ENCODE measurements at places on chromosomes 12 and 14.

- DNase-seq: no peak
These were observed 449.1 kb downstream of the BCL11B start for GRCh38 chr14:98822917-98823316.

DNA sequence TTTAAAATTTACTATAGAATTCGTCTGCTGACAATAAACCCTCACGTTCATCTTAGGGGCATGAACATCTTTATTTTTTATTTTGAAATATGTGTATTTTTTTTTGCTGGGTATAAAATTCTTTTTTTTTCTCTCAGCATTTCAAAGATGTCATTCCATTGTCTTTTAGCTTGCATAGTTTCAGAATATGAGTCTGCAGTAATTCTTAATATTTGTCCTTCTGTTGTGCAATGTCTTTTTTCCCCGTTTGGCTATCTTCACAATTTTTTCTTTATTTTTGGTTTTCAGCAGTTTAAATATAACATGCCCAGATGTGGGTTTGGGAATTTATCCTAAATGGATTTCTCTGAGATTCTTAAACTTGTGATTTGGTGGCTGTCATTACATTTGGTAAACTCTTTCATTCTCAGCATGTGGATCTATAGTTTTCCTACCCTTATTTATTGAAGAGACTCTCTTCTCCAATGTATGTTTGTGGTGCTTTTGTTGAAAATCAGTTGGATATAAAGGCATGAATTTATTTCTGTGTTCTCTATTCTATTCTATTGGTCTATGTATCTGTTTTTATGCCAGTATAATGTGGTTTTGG lies 37.8 kb upstream of the PLBD1 start:
- no peak for DNase-seq

GRCh38 chr14:51382506-51382905 lies 142.5 kb downstream of the TMX1 start:
- no peak for DNase-seq

DNA sequence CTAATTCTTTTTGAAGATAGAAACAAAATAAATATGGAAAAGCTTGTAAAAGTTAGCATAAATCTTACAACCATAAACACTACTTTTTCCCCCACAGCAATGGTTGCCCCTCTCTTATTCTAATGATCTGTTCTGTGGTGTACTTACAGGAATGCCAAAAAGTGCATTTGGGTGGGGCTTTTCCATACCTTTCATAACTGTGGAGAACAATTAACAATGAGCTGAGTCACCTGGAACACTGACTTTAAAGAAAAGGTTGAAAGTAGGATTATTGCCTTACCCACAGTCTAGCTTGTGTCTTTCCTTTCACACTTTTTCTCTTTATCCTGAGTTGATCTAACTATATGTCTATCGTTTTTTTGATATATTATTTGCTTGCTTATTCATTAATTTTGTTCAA lies 86.9 kb downstream of the TPH2 start:
- no peak for DNase-seq

GRCh38 chr14:23033801-23034497 lies 751 bp downstream of the PSMB5 start:
- DNase-seq: no peak

- DNase-seq: no peak
These were observed 128.0 kb downstream of the RFLNA start for GRCh38 chr12:124422570-124423523.

Data from stimulated activated CD4-positive, alpha-beta T cell treated with anti-CD3 and anti-CD28 coated beads, Interleukin-15, amount 100 ng/mL, for 24 hours (primary cell).